Motor neuron (in vitro differentiated cells): ENCODE measurements at places on chromosomes 11 and 22. TPM values are rescaled to one million over a fixed set of nuclear protein-coding genes. Genes with fewer than 3 reads are reported as not detected.

DNA sequence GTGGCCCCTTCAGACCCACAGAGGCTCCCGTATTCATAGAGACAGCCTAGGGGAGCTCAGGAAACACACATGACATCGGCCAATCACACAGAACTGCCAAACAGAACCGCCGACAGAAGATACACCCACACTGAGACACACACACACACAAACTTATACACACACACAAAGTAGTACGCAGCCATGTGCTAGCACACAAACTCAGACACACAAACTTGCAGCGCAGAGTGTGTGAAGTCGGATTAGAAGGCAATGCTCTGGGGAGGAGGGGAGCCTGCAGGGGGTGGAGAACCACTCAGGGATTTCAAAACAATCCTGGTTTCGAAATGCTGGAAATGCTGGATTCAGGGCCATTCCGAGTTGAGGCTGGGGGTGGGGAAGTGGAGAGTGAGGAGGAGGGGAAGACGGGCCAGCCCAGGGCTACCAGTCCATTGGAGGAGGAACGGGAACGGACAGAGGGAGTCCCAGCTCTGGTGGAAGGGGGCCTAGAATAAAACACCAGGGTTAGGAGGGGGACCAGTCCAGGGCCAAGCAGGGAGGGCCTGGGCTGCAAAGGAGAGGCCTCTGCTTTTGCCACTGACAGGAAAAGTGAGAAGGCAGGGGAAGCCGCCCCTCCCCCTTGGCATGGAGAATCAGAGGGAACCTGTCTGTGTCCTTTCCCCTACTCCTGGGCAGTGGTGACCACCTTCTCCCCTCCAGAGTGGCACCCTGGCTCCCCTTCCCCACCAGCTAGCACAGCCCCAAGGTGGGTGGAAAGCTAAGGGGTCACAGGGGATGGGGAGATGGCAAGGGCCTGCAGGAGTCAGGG, 4.4 kb downstream of the BCL9L start:
- no peak for ATAC-seq

- ATAC-seq, result no peak
Observed at GRCh38 chr11:46279126-46280099, 2.0 kb downstream of the CREB3L1 start.

GRCh38 chr11:70135625-70136059, 57.5 kb downstream of the ANO1 start:
- ATAC-seq, result no peak

DNA sequence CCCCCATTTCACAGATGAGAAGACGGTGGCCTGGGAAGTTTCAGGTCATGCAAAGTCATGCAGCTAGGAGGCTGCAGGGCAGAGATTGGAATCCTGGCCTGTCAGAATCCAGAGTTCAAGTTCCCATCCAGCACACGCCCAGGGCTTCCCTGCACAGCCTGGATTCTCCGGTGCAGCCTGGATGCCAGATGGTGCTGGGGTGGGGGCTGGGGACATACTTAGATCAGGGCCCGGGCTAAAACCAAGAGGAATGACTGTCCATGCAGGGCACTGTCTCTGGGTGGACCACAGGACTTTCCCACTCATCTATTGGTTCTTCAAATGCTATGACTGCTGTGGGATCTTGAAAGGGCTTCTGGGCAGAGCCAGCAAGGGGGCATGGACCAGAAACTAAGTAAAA, 24.6 kb downstream of the LMO1 start:
- peak; percentile 62 for ATAC-seq

- ATAC-seq, result no peak
Observed at GRCh38 chr22:35089139-35089538, 23.2 kb downstream of the ISX start.

PAX6 gene
- total RNA-seq, result 107 and 115 TPM in 2 replicates

- ATAC-seq, result no peak
Observed at GRCh38 chr11:122672892-122673291, 17.4 kb downstream of the UBASH3B start.

GRCh38 chr22:24236656-24237055, 8.2 kb downstream of the GGT5 start:
- no peak for ATAC-seq

- ATAC-seq, result peak; percentile 71
Observed at GRCh38 chr11:14357881-14358728, 878 bp downstream of the RRAS2 start.

C11orf16 gene
- 0.23 and 0.36 TPM in 2 replicates for total RNA-seq
